Activated T-helper 2 cell treated with anti-CD3 and anti-CD28 coated beads, Interferon-gamma antibody, Interleukin-2, Interleukin-4, amounts not matched to agents 10 μg/mL and 5 μg/mL and 100 μg/mL, durations not matched to agents 14 hours and 24 hours and 36 hours (primary cell): ENCODE measurements at places on chromosomes 2 and 18. TPM values are rescaled to one million over a fixed set of nuclear protein-coding genes. Genes with fewer than 3 reads are reported as not detected.

The FLACC1 gene
- total RNA-seq: 0.84 and 1.6 TPM in 2 replicates

GRCh38 chr2:221808488-221808887 is 236.4 kb upstream of the EPHA4 start:
- no peaks in the 10 kb centered on the region for H3K4me1 ChIP-seq
- no peaks in the 10 kb centered on the region for H3K36me3 ChIP-seq
- no peak for DNase-seq

The ADRA2B gene
- 0.09 and 0.21 TPM in 2 replicates for total RNA-seq

DNA sequence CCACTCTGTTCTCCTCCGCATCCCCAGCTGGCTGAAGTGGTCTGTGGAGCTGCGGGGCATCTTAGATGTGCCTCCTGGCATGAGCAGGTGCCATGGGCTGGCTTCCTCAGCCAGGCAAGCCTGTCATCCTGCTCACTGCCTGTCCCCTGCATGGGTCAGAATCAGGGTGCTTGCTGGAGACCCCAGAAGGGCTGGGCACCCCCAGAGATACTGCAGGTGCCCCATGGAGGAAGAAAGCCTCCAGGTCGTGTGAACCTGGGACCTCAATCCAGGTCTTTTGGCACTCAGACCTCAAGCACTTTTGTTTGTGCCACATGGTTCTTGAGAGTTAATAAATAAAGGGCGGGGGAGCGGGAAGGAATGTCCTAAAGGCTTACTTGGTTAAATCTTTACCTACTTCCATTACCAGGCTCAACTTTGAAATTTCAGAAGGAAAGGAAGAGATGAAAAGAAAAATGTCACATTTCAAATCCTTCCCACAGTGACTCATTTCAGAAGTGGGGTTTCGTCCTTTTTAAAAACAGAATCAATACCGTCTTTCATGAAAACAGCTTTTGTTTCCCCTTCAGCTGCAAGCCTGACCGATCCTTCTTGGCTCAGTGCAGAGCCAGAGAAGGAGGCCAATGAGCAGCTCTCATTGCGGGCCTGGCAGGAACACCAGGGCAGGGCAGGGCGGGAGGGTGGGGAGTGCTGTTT is 69.9 kb downstream of the RHOB start:
- H3K4me1 ChIP-seq: peaks cover 8% of the 10 kb centered on the region
- peaks cover 2% of the 10 kb centered on the region for H3K27me3 ChIP-seq
- H3K4me3 ChIP-seq: no peak overlapping the region
- DNase-seq: no peak
- no peaks in the 10 kb centered on the region for H3K36me3 ChIP-seq

The RASGRP3 gene
- 1.5 and 2.5 TPM in 2 replicates for total RNA-seq

GRCh38 chr2:180542511-180542910 is 437.9 kb upstream of the UBE2E3 start:
- no peaks in the 10 kb centered on the region for H3K4me1 ChIP-seq
- no peak for DNase-seq
- no peaks in the 10 kb centered on the region for H3K27me3 ChIP-seq
- H3K27ac ChIP-seq: no peak overlapping the region

DNA sequence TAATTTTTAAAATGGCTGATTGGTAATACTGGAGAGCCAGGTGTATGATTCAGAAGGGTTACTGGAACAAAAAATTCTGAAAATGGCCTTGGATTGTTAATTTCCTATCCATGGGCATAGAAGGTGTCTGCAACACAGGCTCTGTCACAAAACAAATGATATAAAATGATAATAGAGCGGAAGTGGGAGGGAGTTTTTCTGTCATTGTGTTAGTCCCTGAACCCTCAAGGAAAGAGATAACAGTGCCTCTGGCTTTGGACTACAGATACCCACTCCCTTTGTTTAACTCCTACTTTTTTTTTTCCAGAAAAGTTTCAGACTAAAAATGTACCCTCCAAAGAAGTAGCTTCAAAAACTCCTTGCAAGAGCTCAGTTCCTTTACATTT is 28.0 kb upstream of the YES1 start:
- no peak for DNase-seq
- H3K4me1 ChIP-seq: peaks cover 11% of the 10 kb centered on the region
- no peak overlapping the region for H3K27ac ChIP-seq

- no peaks in the 10 kb centered on the region for H3K4me1 ChIP-seq
- H3K4me3 ChIP-seq: no peak overlapping the region
- no peak overlapping the region for H3K27ac ChIP-seq
- DNase-seq: no peak
- H3K27me3 ChIP-seq: no peaks in the 10 kb centered on the region
Measured at GRCh38 chr2:71689968-71690834, 236.8 kb downstream of the DYSF start.

The SERPINB11 gene
- total RNA-seq: not detected in 2 replicates
